GM12864 (cell line): ENCODE measurements at places on chromosomes 3 and 15.

DNA sequence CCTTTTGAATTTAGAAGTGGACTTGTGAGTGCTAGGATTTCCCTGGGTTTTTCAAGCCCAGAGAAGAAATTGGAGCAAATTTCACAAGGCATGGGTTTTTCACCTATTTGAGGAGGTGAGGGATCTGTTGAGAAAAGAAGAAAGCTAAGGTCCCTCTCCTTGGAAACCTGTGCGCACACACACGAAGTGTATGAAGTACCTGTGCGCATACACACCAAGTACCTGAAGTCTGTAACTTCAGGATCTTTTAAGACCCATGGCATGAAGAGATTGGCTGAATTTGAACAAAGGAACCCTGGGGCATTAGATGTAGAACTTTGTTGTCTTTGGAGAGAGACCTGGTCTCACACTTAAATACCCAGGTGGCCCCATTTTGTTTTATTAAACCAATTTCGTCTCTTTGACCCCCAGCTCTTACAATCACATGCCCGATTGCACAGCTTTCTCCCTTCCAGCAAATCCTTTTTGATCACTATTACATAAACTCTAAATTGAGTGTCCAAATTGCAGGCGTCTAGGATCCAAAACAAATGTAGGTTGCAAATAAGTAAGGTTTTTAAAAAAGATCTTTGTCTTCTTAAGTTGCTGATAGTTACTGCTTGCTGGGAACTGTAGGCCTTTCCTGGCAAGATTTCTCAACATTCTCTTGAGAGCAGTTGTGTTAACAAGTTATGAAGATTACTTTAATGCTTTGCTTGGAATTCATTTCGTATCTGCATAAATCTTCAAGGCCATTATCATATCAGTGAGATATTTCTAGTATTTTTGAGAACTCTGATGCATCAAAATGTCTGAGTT is 64.3 kb downstream of the CMTM8 start:
- no peak for DNase-seq

DNA sequence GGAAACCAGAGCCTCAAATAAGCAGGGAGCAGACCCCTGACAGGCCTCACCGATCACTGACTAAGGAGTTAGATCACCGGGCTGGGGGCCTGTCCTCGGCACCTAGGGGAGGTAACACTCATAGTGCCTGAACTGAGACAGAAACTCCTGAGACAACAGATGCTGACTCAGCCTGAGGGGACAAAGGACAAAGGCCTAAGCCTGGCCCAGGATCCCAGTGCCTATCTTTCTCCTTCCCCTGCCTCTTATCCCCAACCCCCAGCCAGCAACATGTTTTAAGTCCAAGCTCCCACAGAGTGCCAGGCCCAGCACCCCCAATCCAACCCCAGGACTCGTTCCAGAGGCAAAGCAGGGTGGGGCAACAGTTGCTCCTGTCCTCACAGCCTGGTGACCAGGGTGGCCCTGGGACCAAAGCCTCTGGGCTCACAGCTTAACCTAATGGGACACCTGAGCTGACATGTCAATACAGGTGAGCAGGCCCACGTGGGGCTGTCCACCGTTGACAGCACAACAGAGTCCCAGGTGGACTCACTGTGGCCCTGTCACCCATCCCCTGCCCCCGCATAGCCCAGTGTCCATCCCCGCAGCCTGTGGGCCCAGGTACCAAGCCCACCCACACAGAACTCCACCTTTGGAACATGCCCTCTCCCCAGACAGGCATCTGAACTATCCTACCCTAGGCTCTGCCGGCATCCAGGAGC is 37.4 kb downstream of the ADCY5 start:
- no peak for DNase-seq

DNA sequence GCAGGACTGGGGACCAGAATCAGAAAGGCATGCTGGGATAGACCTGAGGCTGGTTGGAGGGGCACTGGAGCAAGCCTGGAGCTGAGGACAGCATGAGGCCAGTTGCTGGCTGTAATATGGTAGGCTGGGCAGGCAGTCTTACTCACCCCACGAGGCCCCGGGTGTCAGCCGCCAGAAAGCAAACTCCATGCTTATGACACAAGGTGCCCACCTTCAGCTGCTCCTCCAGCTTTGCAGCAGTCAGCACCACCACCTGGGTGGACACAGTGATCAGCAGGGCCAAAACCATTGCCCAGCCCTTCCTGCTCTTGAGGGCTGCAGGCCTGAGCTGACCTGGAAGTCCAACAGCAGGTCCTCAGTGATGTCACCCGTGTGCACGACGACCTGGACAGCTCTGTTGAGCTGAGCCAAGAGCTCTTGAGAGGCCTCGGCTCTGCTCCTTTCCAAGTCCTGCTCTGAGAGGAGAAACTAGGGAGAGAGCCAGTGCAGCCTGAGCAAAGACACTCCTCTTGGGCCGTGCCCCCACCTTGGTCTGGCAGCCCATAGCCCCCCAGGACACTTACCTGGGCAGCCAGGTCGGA is 747 bp downstream of the UBA7 start:
- DNase-seq, result no peak

- peak; percentile 70 for DNase-seq
Measured at GRCh38 chr15:85430406-85431204, 50.2 kb downstream of the AKAP13 start.

DNA sequence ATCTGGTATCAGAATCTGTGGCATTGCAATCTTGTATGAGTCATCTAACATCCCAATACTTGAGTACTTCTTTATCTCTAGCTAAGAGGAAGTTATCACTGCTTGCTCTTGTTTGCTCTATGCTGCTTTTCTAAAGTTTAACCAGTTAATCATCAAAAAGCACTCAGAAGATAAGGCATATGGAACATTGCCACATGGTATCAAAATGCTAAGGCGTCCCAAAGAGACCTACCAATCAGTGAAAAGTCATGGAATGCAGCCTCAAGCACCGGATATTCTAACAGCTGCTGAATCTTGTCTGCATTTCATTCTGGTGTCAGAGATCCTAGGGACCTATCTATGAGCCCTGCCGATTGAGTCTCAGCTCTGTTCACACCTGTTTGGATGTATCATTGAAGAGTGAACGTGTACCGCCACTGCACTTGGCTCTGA is 192.8 kb downstream of the ARPP21 start:
- no peak for DNase-seq

GRCh38 chr15:43981576-43981975 is 154.8 kb downstream of the WDR76 start:
- no peak for DNase-seq

- DNase-seq, result no peak
Measured at GRCh38 chr3:87082796-87083440, 92.0 kb upstream of the VGLL3 start.

GRCh38 chr3:176120507-176120906 is 1076.8 kb downstream of the TBL1XR1 start:
- DNase-seq, result no peak
